ENCODE measurements at places on chromosomes 6 and 20. TPM values are rescaled to one million over a fixed set of nuclear protein-coding genes. Genes with fewer than 3 reads are reported as not detected.

The PAX1 gene
- not detected for total RNA-seq

The RNF144B gene
- total RNA-seq: 5.6 TPM

The TMX4 gene
- total RNA-seq: 34.6 TPM

- DNase-seq: no peak
Observed at GRCh38 chr6:156395276-156395675, 381.9 kb upstream of the ARID1B start.

GRCh38 chr6:122853259-122853995 lies 64.4 kb downstream of the SMPDL3A start:
- DNase-seq: no peak

- no peak for DNase-seq
Observed at GRCh38 chr6:14722704-14723103, 523.2 kb upstream of the JARID2 start.

- no peak for DNase-seq
Observed at GRCh38 chr6:87879132-87879861, 168.3 kb upstream of the SPACA1 start.

DNA sequence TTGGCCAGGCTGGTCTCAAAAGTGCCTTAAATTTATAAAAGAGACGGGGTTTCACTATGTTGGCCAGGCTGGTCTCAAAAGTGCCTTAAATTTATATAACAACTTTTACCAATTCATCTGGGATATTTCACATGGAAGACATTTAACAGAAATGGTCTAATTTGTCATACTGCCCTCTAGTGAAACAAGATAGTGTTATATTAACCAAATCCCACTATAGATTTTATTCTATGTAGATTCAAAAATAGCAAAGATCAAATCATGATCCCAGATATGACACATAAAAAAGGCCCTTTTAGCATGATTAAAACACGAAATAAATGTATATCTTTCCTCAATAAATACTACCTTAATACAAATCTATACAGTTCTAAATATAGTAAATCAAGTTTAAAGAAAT lies 102.8 kb upstream of the TFAP2D start:
- DNase-seq: no peak

GRCh38 chr6:140237251-140237650 lies 862.8 kb upstream of the CITED2 start:
- no peak for DNase-seq

GRCh38 chr6:34526241-34526972 lies 29.7 kb downstream of the SPDEF start:
- DNase-seq: no peak

GRCh38 chr6:43475516-43475915 lies 1.9 kb upstream of the TJAP1 start:
- DNase-seq: no peak

GRCh38 chr6:1027109-1027794 lies 284.6 kb upstream of the FOXQ1 start:
- DNase-seq: no peak

- DNase-seq: no peak
Observed at GRCh38 chr20:60131375-60131774, 173.2 kb downstream of the CDH26 start.

- DNase-seq: no peak
Observed at GRCh38 chr6:96014846-96015517, 792 bp upstream of the FUT9 start.

DNA sequence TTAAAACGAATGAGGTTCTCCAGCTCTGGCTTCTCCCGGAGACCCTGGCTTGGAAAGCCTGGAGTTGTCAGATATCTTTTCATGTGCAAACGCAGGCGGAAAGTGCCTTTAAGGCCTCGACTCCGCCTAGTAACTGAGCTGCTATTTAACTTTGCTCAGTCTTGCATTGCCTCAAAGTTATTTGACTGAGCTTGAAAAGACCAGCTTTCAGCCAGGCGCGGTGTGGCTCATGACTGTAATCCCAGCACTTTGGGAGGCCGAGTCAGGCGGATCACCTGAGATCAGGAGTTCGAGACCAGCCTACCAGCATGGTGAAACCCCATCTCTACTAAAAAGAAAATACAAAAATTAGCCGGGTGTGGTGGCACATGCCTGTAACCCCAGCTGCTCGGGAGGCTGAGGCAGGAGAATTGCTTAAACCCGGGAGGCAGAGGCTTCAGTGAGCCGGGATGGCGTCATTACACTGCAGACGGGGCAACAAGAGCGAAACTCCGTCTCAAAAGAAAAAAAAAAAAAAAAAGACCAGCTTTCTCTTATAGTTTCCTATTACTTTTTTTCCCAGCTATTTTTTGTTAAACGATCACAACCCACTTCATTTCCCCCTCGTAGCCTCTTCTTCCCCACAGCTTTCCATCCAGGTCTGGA lies 1.9 kb downstream of the GCNT2 start:
- no peak for DNase-seq

GRCh38 chr20:32570401-32571190 lies 14.5 kb downstream of the NOL4L start:
- no peak for DNase-seq

GRCh38 chr6:98847779-98848538 lies 13.6 kb downstream of the POU3F2 start:
- no peak for DNase-seq

GRCh38 chr6:21438237-21438985 lies 155.1 kb upstream of the SOX4 start:
- no peak for DNase-seq

DNA sequence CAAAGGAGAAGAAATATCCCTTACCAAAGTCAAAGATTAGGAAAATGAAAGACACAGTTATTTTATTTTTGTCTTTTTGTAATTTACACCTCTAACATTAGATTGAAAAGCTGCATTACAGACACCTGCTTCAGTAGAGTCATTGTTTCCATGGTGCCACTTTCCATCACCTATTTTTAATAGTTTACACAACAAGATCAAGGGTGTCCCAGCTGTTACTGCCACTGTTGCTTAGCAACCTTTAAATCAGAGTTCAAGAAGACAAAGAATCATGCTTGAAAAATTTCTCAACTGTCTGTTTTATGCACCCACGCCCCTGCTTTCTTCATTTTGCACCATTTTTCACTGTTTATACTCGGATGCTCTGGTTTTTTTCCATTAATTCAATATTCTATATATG lies 668.2 kb upstream of the GJE1 start:
- DNase-seq: no peak

- DNase-seq: no peak
Observed at GRCh38 chr6:118356054-118356453, 192.0 kb upstream of the PLN start.

Measured in Panc1 (cell line).